ENCODE measurements at places on chromosomes 5 and 9.

- no peaks in the 10 kb centered on the region for H3K36me3 ChIP-seq
- H3K27ac ChIP-seq = no peak overlapping the region
- no peaks in the 10 kb centered on the region for H3K4me1 ChIP-seq
- H3K27me3 ChIP-seq = no peaks in the 10 kb centered on the region
- no peak for DNase-seq
- no peak overlapping the region for H3K4me3 ChIP-seq
Measured at GRCh38 chr9:111040494-111040893, 2.2 kb upstream of the LPAR1 start.

DNA sequence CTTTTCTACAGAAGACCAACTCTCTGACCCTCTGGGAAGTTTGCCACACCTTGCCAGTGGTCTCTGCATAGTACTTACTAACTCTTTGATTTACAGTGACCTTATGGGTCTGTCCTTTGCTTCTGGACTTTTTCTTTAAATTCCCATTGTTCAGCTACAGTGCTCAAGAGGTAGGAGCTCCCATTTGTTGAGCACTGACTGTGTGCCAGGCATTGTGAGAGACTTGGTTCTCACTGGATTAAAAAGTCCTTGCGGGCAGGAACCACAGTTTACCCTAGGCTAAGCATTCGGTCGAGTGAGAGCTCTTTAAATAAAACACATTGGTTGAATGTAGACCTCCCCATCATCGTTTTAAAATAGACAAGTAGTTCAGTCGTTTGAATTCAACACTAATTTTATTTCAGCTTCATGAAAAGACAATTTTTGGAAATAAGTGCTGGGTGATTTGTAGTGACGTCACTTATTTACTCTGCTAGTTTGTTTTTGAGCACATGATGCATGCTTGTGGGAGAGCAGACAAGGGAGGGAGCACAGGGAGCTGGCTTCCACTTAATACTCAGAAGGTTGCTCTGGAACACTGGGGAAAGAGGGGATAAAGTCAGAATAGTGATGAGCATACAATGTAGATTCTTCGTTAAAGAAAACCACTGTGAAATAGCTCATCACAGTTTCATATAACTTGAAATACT, 27.1 kb downstream of the RASGRF2 start:
- no peak for DNase-seq
- H3K27ac ChIP-seq = no peak overlapping the region
- no peaks in the 10 kb centered on the region for H3K36me3 ChIP-seq
- no peaks in the 10 kb centered on the region for H3K4me1 ChIP-seq
- no peak overlapping the region for H3K4me3 ChIP-seq

DNA sequence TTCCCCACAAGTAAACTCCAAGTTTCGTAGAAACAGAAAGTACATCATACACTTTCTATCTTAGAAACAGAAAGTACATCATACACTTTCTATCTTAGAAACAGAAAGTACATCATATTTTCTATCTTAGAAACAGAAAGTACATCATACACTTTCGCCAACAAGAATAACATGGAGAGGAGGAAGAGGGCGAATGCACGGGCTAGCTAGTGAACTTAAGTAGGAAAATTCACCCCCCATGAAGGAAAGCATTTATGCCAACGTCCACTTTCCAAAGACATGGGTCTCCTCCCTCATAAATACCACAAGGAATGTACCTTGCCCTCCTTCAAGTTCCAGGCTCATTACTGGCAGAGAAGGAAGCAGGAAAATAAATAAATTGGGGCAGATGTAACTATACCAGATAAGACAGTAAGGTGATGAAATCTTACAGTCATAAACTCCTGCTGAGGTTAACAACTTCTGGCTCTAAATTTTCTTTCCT, 64.7 kb downstream of the FRMD3 start:
- H3K27ac ChIP-seq = no peak overlapping the region
- no peaks in the 10 kb centered on the region for H3K27me3 ChIP-seq
- H3K4me3 ChIP-seq = no peak overlapping the region
- no peaks in the 10 kb centered on the region for H3K4me1 ChIP-seq
- no peak for DNase-seq
- no peaks in the 10 kb centered on the region for H3K36me3 ChIP-seq

DNA sequence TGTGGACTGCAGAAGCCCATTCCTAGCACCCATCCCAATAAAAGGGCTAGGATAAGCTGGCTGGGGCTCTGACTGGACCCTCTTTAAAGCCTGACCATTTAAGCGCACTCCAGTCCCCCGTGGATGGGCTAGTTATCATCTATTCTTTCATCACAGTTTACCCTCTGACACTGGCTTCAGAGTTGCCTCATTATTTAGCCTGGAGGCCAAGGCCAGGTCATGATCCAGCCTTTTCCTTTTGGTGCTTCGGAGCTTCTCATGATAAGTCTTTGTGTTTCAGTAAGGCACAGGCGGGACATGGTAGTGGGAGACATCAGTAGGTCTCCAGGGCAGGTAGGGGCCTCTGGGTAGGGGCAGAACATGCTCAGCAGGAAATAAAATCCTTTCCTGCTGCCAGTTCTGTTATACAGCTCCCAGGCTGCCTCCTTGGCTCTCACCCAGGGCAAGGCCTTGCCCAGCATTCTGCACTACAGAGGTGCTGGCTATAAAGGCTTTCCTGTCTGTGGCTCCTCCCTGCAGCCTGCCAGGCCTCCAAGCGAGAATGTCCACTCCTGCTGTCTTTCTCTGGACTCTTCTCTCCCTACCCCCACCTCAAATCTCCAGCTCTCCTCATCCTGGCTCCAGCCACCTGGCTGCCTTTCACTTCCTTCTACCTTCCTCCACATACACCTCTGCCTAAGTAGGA, 128.8 kb downstream of the FSTL4 start:
- no peaks in the 10 kb centered on the region for H3K36me3 ChIP-seq
- H3K4me1 ChIP-seq = no peaks in the 10 kb centered on the region
- H3K27ac ChIP-seq = no peak overlapping the region
- no peaks in the 10 kb centered on the region for H3K27me3 ChIP-seq
- peak; percentile 15 for DNase-seq

GRCh38 chr9:34600908-34601307, 11.0 kb downstream of the RPP25L start:
- H3K4me3 ChIP-seq = no peak overlapping the region
- H3K27me3 ChIP-seq = peaks cover 4% of the 10 kb centered on the region
- no peaks in the 10 kb centered on the region for H3K36me3 ChIP-seq
- no peak for DNase-seq
- H3K27ac ChIP-seq = no peak overlapping the region
- H3K4me1 ChIP-seq = no peaks in the 10 kb centered on the region

GRCh38 chr5:44506561-44506960, 117.3 kb upstream of the FGF10 start:
- no peak for DNase-seq
- no peak overlapping the region for H3K4me3 ChIP-seq
- H3K27ac ChIP-seq = no peak overlapping the region
- H3K4me1 ChIP-seq = no peaks in the 10 kb centered on the region
- H3K27me3 ChIP-seq = no peaks in the 10 kb centered on the region

GRCh38 chr5:80220245-80220897, 35.5 kb downstream of the SERINC5 start:
- H3K27ac ChIP-seq = no peak overlapping the region
- peaks cover 6% of the 10 kb centered on the region for H3K36me3 ChIP-seq
- no peak overlapping the region for H3K4me3 ChIP-seq
- no peaks in the 10 kb centered on the region for H3K4me1 ChIP-seq
- H3K27me3 ChIP-seq = no peaks in the 10 kb centered on the region
- DNase-seq = no peak

DNA sequence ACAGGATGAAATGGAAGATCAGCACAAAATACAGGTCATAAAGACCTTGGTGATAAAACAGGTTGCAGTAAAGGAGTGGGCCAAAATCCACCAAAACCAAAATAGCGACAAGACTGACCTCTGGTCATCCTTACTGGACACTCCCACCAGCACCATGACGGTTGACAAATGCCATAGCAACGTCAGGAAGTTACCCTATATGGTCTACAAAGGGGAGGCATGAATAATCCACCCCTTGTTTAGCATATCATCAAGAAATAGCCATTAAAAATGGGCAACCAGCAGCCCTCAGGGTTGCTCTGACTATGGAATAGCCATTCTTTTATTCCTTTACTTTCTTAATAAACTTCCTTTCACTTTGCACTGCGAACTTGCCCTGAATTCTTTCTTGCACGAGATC, 6.0 kb upstream of the NDUFB6 start:
- no peak for DNase-seq
- H3K27me3 ChIP-seq = no peaks in the 10 kb centered on the region
- no peaks in the 10 kb centered on the region for H3K36me3 ChIP-seq

- DNase-seq = no peak
- H3K36me3 ChIP-seq = peaks cover 95% of the 10 kb centered on the region
- H3K27me3 ChIP-seq = no peaks in the 10 kb centered on the region
- H3K27ac ChIP-seq = no peak overlapping the region
- no peaks in the 10 kb centered on the region for H3K4me1 ChIP-seq
Measured at GRCh38 chr9:89357331-89358197, 39.3 kb downstream of the SECISBP2 start.

- H3K36me3 ChIP-seq = no peaks in the 10 kb centered on the region
- H3K27me3 ChIP-seq = no peaks in the 10 kb centered on the region
- no peak for DNase-seq
Measured at GRCh38 chr5:113378081-113378480, 56.7 kb downstream of the TSSK1B start.

- no peaks in the 10 kb centered on the region for H3K4me1 ChIP-seq
- H3K36me3 ChIP-seq = peaks cover 30% of the 10 kb centered on the region
- no peak for DNase-seq
- no peak overlapping the region for H3K27ac ChIP-seq
- no peak overlapping the region for H3K4me3 ChIP-seq
Measured at GRCh38 chr9:3827175-3827574, 301.4 kb upstream of the RFX3 start.

DNA sequence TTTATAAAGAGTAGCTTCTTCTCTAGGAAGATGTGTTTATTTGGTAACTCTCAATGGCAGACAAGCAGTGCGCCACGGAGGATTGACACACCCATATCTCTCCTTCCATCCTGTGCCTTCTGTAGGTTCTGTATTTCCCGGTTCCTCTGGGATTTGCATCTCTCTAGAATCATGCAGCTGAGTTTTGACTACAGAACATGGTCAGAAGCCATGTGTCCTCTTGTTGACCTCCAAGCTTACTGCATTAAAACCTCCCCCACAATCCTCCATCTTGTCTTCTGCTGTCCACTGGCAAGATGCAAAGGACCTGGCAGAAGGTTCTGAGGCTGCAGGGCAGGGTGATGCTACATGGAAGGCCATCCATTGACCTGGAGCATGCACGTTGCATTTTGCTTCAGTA, 482.0 kb downstream of the DMRT2 start:
- H3K36me3 ChIP-seq = no peaks in the 10 kb centered on the region
- no peaks in the 10 kb centered on the region for H3K4me1 ChIP-seq
- H3K27ac ChIP-seq = no peak overlapping the region
- H3K27me3 ChIP-seq = no peaks in the 10 kb centered on the region

DNA sequence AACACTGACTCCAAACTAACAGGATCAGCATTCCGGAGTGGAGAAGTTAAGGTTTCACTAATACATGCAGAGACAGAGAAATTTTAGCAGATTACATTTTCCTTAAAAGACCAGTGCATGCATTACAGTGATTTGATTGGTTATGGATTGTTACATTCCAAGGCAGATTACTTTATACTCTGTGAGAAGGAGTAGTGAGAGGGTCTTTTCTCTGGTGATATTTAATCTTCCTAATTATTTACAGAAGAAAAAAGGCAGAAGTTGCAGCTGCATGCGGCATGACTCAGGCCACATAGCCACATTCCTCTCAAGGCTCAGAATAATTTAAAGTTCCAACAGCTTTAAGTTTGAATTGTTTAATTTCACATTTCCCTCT, 53.0 kb upstream of the PDZD2 start:
- no peaks in the 10 kb centered on the region for H3K4me1 ChIP-seq
- no peaks in the 10 kb centered on the region for H3K36me3 ChIP-seq
- no peak overlapping the region for H3K4me3 ChIP-seq
- no peak for DNase-seq
- no peak overlapping the region for H3K27ac ChIP-seq

DNA sequence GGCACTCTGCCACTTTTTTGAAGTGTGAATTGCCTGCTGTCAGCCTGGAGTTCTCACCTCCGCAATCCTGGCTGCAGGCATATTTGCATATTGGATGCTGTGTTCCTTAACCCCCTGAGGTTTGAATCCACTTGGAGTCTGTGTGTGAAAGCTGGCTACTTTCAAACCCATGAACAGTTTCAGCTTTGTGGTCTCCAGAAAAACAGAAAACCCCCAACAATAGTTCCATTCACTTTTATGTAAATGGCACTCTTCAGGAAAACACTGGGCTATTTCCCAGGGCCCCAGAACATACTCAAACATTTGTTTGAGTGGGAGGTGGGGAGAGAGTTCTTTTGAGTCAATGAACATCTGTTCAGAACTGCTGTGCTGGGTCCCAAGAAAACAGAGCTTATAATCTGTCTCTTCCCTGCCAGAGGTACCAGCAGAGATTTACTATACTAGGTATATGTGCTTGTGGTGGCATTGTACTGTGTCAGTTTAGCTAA, 5.0 kb downstream of the NUDT2 start:
- H3K27ac ChIP-seq = no peak overlapping the region
- peaks cover 10% of the 10 kb centered on the region for H3K36me3 ChIP-seq
- H3K4me1 ChIP-seq = no peaks in the 10 kb centered on the region
- no peak for DNase-seq
- no peaks in the 10 kb centered on the region for H3K27me3 ChIP-seq

- H3K4me1 ChIP-seq = peaks cover 31% of the 10 kb centered on the region
- H3K4me3 ChIP-seq = peak overlapping the region; percentile 86
- no peak for DNase-seq
- H3K36me3 ChIP-seq = peaks cover 20% of the 10 kb centered on the region
- peak overlapping the region; percentile 84 for H3K27ac ChIP-seq
- H3K27me3 ChIP-seq = no peaks in the 10 kb centered on the region
Measured at GRCh38 chr5:74766418-74766848, 484 bp downstream of the GFM2 start.

DNA sequence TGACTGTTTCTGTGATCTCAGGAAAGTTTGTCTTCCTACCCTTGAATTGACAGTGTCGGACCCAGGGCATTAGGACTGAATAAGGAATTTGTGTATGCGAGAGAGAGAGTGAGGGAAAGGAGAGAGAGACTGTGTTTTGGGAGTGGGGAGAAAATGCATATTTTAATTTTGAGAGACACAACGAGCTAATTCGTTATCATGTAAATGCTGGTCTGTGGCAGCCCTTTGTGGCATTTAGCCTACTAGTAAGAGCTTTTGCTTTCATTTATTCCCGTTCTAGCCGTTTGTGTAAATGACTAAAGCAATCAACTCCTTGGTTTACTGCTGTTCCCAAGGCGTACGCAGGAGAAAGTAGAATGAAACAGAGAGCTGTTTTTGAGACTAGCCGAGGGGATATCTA, 79.8 kb upstream of the MAMDC2 start:
- no peaks in the 10 kb centered on the region for H3K27me3 ChIP-seq
- H3K36me3 ChIP-seq = no peaks in the 10 kb centered on the region
- H3K4me1 ChIP-seq = no peaks in the 10 kb centered on the region
- no peak overlapping the region for H3K27ac ChIP-seq
- no peak for DNase-seq

- peaks cover 59% of the 10 kb centered on the region for H3K4me1 ChIP-seq
- H3K36me3 ChIP-seq = peaks cover 3% of the 10 kb centered on the region
- H3K27me3 ChIP-seq = no peaks in the 10 kb centered on the region
- H3K4me3 ChIP-seq = peak overlapping the region; percentile 85
- peak overlapping the region; percentile 96 for H3K27ac ChIP-seq
Measured at GRCh38 chr9:136093995-136094881, 851 bp downstream of the NACC2 start.

GRCh38 chr5:112253478-112254250, 165.4 kb downstream of the EPB41L4A start:
- H3K27me3 ChIP-seq = no peaks in the 10 kb centered on the region
- H3K36me3 ChIP-seq = no peaks in the 10 kb centered on the region
- no peaks in the 10 kb centered on the region for H3K4me1 ChIP-seq
- no peak overlapping the region for H3K4me3 ChIP-seq
- peak overlapping the region; percentile 11 for H3K27ac ChIP-seq

GRCh38 chr9:68705531-68706362, 707 bp downstream of the PIP5K1B start:
- H3K4me1 ChIP-seq = peaks cover 25% of the 10 kb centered on the region
- H3K4me3 ChIP-seq = peak overlapping the region; percentile 71
- no peaks in the 10 kb centered on the region for H3K27me3 ChIP-seq
- no peak for DNase-seq
- H3K36me3 ChIP-seq = no peaks in the 10 kb centered on the region
- H3K27ac ChIP-seq = peak overlapping the region; percentile 78
